ENCODE measurements at places on chromosomes 1 and 21.

GRCh38 chr1:226702957-226703831 is 35.9 kb downstream of the ITPKB start:
- DNase-seq: peak; percentile 88

DNA sequence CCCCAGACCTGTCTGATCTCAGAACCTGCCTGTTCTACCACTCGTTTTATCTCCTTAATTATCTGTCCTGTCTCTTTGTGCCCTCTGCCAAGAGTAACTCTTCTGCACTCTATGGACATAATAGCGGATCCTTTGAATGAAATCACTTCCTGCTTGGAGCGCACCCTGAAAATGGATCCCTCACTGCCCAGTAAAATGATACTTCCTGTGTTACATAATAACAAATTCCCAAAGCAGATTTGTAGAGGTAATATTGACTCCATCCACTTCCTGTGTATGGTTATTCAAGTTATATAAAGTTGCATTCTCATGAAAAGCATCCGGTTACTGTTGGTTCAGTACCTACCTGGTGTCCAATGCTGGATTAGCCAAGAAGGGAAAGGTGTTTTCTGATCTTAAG is 246.0 kb downstream of the TRABD2B start:
- DNase-seq: no peak

GRCh38 chr1:109298666-109299557 is 7.9 kb downstream of the MYBPHL start:
- peak; percentile 75 for DNase-seq

DNA sequence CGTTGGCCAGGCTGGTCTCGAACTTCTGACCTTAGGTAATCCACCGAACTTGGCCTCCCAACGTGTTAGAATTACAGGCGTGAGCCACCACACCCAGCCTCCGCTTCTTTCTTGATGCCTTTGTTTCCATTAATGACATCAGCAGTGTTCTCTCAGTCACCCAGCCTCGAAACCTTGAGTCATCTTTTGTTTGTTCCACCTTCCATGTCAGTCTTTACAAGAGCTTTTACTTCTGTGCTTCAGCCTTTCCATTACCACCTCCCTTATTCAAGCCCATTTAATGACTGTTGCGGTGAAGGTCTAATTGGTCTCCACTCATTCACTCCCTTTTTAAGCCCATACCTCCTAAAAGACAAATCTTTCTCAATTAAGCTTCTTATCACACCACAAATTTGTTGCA is 146.6 kb upstream of the ADGRL2 start:
- DNase-seq: no peak

DNA sequence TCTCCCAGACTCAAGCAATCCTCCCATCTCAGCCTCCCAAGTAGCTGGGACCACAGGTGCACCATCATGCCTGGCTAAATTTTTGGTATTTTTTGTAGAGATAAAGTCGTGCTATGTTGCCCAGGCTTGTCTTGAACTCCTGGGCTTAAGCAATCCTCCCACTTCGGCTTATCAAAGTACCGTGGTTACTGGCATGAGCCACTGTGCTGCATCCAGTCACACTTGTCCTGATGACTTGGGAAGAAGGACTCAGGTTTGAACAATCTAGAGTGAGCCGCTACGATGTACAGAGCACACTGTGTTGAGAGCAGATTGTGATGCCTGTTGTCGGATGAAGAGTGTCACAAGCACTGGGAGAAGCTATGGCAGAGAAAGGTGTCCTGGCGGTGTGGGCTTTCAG is 27.2 kb downstream of the RNF187 start:
- no peak for DNase-seq

DNA sequence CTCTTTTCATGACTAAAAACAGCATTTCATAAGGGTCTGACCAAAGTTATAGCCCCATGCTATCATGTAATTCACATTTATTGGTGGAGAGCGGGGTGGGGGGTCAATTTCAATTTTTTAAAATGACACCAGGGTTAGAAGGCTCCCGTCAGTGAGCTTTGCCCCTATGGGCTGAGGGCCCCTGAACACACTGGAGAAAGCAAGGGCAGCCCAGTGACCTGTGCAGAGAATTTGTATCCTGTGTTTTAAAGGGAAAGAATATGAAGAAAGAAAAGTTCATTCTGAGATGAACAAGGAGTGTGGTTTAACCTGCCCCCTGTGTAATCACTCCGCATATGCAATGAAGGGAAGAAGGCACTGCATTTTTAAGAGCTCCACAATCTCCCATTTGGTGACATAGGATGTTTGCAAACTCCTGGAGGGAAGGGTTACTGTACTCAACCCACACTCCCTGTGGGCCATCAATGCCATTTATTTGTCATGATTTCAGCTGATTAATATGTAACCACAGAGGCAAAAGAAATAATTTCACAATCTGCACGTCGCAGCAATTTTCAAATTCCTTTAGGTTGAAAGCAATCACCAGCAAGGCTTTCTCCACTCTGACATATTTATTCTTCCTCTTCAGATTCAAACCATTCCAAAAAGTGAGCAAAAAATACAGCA is 95.6 kb downstream of the ZNF281 start:
- no peak for DNase-seq

- DNase-seq: no peak
These were observed 19.2 kb upstream of the DPH5 start for GRCh38 chr1:101044749-101045148.

DNA sequence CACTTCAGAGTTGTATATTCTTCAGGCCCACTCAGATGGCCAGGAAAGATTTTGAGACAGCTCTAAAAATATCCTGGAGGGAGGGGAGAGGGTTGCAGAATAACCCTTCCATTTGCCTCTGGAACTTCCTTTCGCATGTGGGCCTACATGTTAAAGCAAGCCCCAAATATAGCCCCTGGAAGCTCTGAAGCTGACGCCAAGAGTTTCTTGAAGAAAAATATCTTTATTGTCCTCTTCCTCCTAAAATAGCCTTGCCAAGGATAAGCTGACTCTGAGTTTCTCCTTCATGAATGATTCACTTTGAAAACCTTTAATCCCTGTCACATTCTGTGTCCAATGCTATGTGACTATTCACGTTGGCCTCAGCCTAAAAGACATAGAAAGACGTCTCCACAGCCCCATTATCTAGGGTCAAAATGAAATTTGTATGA is 6.4 kb downstream of the C1orf116 start:
- DNase-seq: no peak

DNA sequence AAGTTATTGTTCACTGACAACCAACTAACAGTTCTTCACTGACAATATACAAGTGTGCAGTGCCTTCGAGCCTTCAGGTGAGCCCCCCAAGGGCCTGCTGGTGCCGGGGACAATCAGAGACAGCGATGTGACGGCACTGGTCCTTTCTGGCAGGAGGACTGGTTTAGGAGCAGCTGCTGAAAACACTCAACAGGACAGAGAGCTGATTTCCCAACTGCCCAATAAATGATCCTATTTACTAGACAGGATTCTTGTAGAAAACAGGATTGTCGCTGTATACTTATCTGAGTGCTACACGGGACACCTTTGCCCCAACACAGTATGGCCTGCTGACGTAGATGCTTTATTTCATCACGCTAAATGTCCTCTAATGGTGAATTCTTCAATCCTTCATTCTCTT is 65.4 kb downstream of the TP53BP2 start:
- no peak for DNase-seq

DNA sequence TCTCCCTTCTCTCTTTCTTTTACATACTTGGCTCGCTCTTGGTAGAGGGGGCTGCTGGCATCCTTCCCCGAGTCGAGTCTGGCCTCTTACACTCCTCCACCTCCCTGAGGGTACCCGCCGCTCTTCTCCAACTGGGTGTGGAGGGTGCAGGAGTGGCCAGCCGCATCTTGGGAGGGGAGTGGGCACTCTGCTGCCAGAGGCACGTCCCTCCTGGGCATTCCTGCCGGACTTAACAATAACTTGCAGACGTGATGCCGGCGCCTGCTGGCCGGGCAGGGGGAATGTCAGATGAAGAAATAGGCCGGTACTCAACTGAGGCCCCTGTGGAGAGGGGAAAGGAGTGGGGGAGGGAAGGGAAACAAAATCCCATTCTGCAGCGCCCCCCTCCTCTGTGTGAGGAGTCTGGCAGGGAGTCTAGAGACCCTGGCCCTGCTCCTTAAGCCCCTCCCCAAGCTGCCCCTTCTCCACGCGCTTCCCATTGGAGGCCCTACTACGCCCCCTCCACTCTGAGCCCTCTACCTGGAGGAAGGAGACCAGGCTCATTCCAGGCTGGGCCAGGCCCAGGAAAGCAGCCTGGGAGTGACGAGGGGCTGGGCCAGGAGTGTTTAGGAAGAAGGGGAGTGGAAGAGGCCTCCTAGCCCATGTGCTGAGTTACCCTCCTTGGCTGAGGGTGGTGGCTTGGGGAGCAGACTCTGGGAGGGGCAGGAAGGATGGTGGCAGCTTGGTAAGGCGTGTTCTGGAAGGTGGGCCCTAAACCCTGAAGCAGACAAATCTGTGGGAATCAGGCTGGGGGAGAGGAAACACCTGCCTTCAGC is 1.8 kb downstream of the ATP2B4 start:
- no peak for DNase-seq

DNA sequence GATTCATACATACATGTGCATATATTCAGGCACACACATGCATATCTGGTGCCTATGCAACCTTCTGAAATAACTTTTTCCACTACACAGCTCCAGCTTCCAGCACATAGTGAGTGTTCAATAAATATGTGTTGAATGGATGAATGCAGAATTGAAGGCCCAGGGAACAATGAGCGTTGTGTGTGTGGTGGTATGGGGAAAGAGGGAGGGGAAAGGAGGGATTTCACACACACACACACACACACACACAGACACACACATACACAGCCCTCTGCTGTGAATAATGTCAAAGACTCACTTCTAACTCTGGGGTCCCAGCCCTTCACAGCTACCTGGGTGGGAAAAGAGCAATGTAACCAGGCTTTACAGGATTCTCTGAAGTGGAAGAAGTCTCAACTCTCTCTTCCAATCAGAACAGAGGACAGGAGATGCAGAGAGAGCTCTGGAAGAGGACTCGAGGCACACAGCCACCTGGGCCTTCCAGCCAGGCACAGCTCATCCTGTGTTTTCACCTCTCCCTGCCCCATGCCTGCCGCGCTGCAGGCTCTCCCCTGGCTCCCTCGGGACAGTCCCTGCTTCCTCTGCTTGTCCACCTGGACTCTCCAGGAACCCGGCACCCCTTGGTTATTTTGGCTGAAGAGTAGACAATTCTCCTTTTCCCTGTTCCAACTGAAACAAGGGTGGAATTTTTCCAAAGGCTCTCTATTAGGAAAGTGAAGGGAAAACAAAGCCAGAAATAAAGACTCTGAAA is 5.4 kb upstream of the IGSF8 start:
- DNase-seq: no peak

All from K562 (cell line).